ENCODE measurements at places on chromosomes 11 and 22.
A peak's percentile ranks its signal among the peaks of the same experiment; 100 is the strongest.

- no peak for DNase-seq
These were observed 48.7 kb upstream of the EP300 start for GRCh38 chr22:41043722-41044121.

DNA sequence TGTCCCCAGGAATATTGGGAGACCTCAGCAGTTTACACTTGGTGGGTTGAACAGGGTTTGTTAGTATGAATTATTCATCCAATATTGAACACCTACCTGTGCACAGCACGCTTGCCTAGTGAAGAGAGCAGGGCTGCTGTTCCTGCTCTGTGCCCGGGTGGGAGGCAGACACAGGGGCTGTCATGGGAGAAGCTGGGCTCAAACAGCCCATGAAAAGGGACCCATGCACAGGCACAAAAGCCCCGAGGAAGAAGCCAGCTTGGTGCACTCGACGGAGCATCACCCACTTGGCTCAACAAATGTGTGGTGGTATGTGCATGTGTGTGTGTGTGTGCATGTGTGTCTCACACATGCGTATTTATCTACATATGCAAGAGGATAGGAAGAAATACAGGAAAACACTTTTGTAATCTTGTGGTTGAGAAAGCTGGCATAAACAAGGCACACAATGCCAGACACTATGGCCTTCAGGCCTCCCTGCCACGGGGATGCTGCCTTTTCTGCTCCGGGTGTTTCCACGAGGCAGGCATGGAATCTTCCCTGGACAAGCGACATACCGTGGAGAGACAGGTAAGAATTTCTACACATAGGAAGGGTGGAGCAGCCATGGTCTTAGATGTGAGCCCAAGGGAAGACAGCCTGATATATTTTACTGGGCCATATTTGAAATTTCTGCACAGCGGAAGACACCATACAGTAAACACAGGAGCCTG, 5.0 kb upstream of the APOBEC3A start:
- no peak for DNase-seq

- no peak for DNase-seq
These were observed 725 bp downstream of the KDM2A start for GRCh38 chr11:67119585-67120391.

GRCh38 chr11:17500673-17501072, 24.0 kb upstream of the ABCC8 start:
- DNase-seq = no peak

DNA sequence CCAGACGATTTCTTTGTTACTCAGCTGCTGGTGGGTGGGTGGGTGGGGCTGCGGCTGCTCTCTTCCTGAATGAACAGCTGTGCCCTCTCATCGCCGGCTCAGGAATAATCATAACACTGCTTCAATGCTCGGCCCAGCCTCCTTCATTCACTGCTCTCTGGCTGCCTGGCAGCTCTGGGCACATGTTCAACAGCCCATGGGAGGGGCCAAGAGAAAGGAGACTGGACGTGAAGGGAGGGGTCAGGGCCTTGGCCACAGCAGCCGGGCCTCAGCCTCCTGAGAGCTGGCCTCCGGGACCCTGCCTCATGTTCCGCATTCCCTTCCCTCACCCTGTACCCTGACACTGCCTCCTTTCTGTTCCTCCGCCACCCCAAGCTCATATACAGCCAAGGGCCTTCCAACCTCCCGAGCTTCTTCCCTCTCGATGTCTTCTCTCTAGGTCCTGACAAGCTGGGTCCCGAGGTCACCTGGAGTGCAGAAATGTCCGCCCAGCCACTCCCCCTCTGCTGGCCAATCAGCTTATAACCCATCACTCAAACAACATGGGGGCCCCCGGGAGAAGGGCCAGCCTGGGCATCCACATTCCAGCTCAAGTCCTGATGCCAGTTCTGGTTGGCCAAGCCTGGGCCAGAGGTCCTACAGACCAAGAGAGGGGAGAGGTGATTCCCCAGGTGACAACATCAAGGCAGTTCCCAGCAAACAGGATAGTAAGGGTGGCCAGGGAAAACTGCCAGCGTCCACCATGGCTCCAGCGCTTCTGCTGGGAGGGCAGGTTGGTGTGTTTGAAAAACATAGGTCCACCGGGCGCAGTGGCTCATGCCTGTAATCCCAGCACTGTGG, 3.2 kb upstream of the CSDC2 start:
- peak; percentile 94 for DNase-seq

GRCh38 chr11:12206529-12206928, 96.1 kb downstream of the MICAL2 start:
- DNase-seq = no peak

DNA sequence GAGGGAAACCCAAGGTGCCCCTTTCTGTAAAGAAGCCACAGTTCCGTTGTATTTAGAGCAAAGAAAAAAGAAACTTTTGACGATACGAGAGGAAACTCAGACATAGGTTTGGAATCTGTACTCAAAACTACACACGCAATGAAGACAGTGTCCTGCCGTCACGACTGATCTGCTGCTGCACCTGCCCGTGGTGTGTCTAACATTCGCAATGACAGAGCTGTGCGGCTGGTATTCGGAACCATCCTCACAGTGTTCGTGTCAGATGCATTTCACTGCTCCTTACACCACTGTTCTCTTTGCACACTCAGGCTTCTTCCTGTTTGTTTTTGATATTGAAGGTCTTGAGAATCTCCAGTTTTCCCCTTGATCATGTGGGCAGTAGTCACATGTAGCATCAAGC, 84.8 kb downstream of the RTL6 start:
- no peak for DNase-seq

- no peak for DNase-seq
These were observed 4.7 kb downstream of the RTCB start for GRCh38 chr22:32407312-32407711.

DNA sequence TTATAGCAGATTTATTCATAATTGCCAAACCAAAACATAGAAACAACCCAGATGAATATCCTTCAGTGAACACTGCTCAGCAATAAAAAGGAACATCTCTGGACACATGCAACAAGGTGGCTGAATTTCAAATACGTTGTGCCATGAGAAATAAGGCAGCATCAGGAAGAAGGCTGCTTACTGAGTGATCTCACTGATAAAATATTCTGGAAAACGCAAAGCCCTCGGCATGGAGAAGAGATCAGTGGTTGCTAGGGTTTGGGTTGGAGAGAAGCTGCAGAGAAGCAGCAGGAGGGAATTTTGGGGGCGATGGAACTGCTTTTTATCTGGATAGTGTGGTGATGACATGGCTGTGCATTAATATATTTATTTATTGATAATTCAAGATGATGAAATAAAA, 11.0 kb upstream of the SHANK2 start:
- DNase-seq = no peak

GRCh38 chr11:29334776-29335130, 682.1 kb downstream of the KCNA4 start:
- no peak for DNase-seq

DNA sequence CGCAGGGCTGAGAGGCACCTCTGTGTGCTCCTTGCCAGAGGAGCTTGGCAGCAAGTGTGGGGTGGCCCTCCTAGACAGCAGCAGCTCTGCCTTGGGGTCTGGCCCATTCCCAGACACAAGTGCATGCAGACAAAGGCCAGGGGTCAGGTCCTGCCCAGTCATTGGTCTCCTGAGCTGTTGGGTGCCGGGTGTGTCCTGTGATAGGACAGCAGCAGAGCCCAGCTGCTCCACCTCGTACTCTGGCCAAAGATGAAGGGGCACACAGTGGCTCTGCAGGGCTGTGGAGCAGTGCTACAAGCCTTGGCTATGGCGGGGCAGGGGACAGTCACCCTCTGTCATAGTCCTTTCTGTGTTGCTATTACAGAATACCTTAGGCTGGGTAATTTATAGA, 17.3 kb upstream of the OSBPL5 start:
- no peak for DNase-seq

- DNase-seq = no peak
These were observed 2.6 kb downstream of the OVOL1 start for GRCh38 chr11:65789230-65790103.
